Cortex of kidney (tissue), 1 donor: ENCODE measurements at places on chromosomes 1 and 21.

DNA sequence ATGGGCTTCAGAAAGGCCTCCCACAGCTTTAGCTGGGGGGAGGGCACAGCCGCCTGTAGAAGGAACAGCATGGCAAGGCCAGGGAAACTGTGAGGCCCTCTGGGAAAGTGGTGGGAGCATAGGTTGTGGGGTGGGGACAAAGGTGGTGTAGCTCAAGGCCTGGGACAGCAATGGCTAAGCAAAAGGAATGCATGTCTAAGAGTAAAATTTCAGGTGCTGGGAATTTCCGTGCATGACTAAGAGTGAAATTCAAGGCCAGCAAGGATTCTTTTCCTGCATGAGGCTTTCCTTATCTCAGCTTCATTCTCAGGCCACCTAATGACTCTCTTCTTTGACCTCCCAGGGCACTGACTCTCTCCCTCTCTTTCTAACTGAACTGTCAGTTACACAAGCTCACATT lies 86.5 kb upstream of the WNT4 start:
- no peak for DNase-seq

GRCh38 chr1:113804421-113805255 lies 7.6 kb downstream of the RSBN1 start:
- DNase-seq, result no peak

DNA sequence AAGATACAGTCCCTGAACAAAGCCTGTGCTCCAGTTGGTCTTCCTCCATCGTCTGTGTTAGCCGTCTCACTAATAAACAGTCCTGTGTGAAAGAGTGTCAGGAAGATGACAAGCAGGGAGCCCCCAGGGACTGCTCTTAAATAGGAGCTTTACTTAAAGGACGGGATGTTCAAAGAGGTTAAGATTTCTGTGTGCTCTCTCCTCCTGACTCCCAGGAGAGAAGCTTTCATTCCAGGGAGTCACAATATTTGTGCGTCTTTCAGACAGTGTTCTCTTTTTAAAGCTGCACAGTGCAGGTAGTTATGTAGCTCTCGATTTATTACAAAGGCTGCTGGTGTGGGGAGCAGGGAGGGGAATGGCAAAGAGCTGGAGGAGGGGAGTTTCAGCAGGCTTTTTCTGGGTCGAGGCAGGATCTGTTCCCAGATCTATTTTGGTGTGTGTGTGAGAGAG lies 43.5 kb downstream of the STYXL2 start:
- no peak for DNase-seq

GRCh38 chr1:220139966-220140365 lies 46.0 kb downstream of the IARS2 start:
- no peak for DNase-seq

GRCh38 chr1:59431566-59432294 lies 134.8 kb downstream of the FGGY start:
- DNase-seq, result no peak

DNA sequence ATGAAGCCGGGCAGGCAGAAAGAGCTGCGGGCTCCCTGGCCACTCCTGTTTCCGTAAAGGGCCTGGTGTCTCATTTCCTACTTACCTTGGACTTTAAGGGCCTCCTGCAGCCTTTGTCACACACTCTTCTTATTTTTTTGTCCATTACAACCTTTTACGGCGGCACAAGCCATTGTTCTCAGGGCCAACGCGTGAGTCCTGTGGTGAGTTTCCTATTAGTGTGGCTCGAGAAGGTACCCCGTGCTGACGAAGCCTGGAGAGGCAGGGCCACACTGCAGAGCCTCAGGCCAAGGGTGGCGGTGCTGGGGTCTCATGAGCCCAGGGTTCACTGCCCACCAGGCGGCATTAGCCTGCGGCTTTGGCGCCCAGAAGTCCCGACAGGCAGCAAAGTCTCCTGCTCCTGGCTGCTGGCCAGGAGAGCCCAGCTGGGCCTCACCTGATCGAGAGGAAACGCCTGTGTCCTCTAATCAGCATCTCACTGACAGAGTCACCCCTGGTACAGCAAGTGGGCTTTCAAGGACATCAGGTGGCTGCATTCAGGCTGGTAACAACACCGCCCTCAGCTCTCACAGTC lies 62.0 kb downstream of the SIK1 start:
- DNase-seq, result no peak

- no peak for DNase-seq
Measured at GRCh38 chr1:202862679-202863560, 26.0 kb downstream of the RABIF start.

GRCh38 chr1:182389619-182390047 lies 2.0 kb downstream of the GLUL start:
- no peak for DNase-seq

DNA sequence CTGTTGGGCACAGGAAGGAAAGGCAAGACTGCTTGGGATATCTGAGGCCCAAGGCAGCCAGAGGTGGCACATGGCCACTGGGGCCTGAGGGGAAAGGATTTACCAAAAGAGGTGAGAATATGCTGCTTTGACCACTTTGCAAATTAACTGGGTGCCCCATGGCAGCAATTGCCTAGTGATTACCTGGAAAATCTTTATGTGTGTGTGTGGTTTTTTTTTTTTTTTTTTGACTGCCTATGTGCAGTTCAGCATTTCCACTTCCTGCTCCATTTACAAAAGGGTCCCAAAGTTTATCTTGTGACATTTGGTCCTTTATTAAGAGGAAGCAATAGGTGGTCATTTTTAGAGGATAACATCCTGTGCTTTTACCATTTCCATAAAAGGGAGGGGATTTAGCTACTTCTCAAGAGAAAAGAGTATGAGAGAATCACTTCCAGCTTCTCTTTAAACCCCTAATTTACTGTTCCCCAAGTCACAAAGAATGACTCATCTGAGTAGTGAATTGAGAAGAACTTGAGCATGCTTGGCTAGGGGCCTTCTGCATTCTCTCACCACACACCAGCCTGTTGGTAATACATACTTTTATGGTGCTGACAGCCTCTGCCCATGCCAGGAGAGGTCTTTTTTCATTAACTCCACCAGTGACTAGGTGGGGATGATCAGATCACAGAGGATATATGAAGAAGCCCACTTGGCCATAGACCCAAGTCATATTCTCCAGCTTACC lies 52.1 kb downstream of the SYDE2 start:
- no peak for DNase-seq

DNA sequence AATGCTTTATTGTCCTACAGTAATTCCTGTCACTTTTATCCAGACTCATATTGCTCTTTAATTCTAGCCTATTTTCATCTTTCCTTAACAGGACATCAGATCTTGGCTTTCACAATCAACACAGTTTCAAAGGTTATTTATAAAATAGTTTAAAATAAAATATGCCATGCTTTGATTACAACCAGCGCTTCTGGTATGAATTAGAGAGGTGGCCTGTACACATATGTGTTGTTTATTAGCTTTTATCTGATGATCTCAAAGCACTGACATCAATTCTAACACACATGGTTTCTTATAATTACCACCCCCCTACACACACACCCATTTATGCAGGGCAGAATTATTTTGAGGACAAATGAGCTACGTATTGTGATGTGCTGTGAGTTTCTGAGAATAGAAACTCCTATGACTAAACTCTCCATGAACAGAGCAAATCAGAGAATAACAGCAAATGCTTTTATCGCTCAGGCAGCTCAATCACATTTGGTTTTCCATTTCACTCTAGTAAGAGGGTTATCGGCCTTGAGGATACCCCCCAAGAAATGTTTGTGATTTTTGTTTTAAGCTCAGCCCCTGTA lies 18.0 kb downstream of the CD247 start:
- no peak for DNase-seq

DNA sequence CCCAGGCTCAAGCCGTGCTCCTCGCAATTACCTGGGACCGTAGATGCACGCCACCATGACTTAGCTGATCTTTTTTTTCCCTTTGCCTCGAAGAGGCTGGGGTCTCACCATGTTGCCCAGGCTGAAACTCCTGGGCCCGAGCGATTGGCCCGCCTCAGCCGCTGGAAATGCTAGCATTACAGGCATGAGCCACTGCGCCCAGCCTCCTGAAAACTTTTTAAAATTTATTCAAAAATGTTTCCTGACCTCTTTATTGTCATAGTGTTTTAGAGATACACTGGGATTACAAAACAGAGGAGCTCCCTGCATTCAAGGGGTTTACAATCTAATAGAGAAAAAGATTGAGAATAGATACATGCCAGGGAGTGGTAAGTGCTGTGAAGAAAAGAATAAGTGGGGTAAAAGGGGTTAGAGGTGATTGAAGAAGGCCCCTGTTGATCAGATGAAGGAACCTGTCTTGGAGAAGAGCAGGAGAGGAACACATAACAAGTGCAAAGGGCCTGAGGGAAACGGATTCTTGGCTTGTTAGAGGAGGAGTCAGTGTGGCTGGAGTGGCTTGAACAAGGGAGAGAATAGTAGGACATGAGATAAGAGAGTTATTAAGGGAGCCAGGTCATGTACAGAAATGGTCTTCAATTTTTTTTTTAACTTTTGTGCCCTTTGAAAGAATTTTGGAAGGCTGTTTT lies 1.7 kb upstream of the TRIM33 start:
- DNase-seq, result no peak

GRCh38 chr1:46370214-46370633 lies 23.9 kb upstream of the FAAH start:
- no peak for DNase-seq

GRCh38 chr1:110533230-110533629 lies 14.3 kb upstream of the KCNA10 start:
- no peak for DNase-seq

- DNase-seq, result no peak
Measured at GRCh38 chr21:18810136-18810535, 406.6 kb upstream of the TMPRSS15 start.

GRCh38 chr1:16300436-16300835 lies 51.8 kb downstream of the FBXO42 start:
- no peak for DNase-seq

DNA sequence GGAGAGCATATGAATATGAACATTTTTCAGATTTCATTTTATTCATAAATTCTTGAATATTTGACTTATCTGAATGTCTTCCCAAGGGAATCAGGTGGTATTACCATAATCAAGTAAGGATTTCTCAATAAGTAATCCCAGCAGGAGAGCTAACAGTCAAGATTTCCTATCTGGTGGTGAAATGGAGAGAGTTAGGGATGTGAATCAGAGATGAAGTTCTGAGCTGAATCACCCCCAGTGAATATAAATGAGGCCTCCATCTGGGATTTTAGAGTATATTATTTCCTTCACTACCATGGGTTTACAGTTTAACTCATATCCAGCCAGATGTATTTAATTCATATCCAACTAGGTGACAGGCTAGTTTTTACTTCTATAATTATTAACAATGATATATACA lies 61.5 kb upstream of the RGS2 start:
- no peak for DNase-seq

DNA sequence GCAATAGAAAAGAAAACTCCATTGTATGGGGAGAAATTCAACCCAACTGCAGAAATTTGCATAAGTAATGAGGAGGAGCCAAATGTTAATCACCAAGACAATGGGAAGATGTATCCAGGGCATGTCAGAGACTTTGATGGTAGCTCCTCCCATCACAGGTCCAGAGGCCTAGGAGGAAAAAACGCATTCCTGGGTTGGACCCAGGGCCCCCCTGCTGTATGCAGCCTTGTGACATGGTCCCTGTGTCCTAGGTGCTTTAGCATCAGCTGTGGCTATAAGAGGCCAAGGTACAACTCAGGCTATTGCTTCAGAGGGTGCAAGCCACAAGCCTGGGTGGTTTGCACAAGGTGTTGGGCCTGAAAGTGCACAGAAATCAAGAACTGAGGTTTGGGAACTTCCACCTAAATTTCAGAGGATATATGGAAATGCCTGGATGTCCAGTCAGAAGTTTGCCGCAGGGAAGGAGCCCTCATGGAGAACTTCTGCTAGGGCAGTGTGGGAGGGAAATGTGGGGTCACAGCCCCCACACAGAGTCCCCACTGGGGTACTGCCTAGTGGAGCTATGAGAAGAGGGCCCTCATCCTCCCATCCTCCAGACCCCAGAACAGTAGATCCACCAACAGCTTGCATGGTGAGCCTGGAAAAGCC lies 162.3 kb downstream of the TGFB2 start:
- DNase-seq, result no peak

DNA sequence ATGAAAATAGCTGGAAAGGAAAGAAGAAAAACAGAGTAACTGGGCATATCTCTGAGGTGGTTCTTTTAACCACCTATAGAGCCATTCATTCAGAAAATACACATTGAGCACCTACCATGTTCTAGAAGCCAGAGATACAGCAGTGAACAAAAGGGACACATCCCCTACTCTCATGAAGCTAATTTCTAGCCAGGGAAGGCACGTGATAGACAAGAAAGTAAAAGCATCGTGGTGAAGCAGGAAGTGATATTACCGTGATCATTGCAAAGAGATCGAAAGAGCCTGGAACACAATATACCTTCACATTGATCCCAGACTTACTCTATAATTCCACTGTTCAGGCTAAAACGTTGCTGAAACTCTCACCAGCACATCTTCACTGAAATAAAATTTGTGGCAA lies 76.0 kb downstream of the TIAM1 start:
- DNase-seq, result no peak

GRCh38 chr21:35705237-35705887 lies 355.0 kb downstream of the SETD4 start:
- no peak for DNase-seq

DNA sequence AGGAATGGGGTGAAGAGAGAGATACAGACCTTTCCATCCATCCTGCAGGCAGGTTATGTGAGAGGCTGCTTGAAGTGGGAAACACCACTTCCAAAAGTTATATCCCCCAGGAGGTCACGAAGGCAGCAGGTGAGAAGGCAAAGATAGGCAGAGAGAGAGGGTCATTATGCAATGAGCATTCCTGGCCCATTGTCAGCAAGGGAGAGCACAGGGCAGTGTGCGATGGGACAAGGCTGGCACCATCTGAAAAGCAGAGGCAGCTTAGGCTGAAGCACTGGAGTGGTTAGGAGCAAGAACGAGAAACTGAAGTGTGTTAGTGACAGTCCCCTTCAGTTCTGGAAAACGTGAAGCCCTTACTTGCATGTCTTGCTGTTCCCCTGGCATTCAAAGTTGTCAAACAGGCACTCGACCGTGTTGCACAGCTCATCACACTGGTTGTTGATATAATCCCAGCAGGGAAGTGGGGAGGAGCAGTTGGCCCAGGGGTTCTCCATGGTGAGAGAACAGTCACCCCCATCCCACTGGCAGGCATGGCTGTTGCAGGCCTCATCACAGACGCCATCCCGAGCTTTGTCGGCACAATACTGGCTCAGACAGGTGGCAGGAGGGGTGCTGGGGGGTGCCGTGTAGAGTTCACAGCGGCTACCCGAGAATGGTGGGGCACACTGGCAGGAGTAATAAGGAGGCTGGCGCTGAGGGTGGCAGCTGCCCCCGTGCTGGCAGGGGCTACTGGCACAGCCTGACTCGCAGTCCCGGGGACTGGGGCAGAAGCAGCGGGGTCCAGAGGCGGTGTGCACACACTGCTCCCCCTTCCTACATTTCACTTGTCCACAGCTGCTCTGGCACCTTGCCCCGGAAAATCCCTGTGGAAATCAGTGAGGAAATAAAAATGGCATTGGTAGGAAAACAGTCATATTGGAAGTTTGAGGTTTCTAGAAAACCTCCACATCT lies 28.9 kb upstream of the ADAM30 start:
- DNase-seq, result no peak

GRCh38 chr1:164703463-164703862 lies 144.5 kb downstream of the PBX1 start:
- DNase-seq, result no peak
